NCI-H524 (cell line): ENCODE measurements at places on chromosomes 3 and 15.
A peak's percentile ranks its signal among the peaks of the same experiment; 100 is the strongest.

DNA sequence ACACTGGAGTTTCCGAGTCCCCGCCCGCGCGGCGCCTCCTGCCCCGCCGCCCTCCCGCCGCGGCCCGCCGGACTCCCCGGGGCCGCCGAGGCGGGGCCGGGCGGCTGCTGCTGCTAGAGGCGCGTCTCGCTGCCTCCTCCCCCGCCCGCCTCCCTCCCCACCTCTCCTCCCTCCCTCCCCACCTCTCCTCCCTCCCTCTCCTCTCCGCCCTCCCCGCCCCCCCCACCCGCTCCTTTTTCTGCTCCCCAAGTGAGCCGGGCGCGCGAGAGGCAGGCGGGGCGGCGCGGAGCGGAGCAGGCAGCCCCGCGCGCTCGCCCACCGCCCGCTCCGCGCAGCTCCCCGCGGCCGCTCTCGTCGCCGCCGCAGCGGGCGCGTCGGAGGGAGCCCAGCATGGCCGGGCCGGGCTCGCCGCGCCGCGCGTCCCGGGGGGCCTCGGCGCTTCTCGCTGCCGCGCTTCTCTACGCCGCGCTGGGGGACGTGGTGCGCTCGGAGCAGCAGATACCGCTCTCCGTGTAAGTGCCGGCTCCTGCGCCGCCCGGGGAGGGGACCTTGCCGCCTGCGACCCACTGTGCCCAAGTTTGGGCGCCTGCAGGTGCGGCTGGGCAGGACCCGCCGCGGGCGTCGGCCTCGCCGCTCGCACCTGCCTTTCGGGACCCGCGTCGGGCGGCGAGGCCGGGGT, at the start of gene CACNA2D3:
Gene CACNA2D3 (plus strand): TSS at position 229 of the 679 bp plus-strand sequence.
- DNase-seq, result no peak

- no peak for DNase-seq
Observed at GRCh38 chr3:129611812-129612533, 5.5 kb upstream of the PLXND1 start.

DNA sequence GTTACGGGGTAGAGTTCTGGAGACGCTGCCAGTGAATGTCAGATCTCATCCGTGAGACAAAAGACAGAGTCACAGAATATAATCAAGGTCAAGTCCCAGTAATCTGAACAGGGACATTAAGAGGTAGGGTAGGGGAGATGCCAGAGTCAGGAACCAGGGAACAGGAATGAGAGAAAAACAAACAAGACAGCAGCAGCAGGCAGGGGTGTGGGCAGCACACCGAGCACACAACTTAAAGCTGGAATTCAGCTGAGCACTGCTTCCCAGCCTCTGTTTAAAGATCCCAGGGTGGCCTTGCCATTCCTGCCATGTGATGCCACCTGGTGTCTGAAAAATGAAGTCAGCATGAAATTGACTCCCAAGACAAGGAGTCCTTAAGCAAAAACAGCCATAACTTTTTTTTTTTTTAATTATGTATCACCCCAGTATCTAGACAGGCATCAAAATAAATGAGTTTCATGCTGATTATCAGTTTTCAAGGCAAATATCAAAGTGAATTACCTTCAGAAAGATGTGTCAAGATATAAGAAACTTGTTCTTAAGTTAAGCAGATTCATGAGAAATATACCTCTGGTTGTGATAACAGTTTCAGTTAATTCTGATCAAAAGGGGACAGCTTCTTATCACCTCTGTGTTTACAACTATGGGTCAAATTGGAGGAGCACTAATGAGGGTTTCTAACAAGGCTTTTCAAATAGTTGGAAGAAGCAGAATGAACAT, 203.7 kb downstream of the SLC9A9 start:
- peak; percentile 70 for DNase-seq

GRCh38 chr15:69731581-69731980, 279.0 kb downstream of the RPLP1 start:
- DNase-seq, result no peak

DNA sequence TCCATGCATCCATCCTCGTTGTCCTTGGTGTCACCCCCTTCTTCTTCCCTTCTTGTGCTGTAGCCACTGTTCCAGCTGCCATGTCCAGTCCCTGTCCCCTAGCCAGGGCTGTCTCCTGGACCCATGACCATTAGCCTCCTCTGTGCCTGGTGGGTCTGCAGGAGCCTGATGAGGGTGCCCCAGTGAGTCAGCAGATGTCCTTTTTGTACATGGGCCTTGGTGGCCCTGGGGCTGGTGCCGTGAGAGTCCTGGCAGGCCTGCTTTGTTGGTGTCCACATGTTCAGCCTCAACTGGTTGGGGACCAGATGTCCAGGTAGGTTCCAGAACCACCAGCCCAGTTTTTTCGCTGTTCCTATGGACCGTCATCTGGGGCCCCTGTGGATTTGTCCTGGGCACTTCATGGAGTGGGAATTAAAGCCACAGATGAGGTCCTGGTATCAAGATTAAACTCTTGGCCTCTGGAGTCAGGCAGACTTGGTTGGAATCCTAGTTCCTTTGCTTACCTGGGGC, 66.1 kb downstream of the FBLN2 start:
- DNase-seq, result no peak

GRCh38 chr3:101643861-101644613, 32.9 kb downstream of the ZBTB11 start:
- DNase-seq, result no peak

- no peak for DNase-seq
Observed at GRCh38 chr3:39972508-39972907, 163.1 kb downstream of the MYRIP start.

- DNase-seq, result no peak
Observed at GRCh38 chr15:79680720-79681119, 216.1 kb downstream of the MTHFS start.

- DNase-seq, result no peak
Observed at GRCh38 chr15:67741308-67741707, 84.0 kb upstream of the SKOR1 start.

DNA sequence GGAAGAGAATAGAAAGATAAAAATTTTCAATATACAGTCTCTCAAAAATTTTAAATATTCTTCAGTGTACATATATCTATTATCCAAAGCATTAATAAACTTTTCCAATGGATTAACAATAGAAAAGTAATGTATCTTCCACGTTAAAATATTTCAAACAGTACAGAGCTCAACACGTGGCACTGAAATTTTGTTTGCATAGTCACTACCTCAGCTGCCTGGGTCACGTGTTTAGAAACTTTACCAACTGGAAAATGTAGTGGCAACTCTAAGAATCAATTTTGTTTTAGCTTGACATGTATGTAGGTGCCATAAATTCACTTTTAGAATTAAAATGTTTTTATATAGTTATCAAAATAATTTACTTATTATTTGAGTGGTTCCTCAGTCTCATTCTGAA, 85.3 kb downstream of the CNTN3 start:
- DNase-seq, result no peak

GRCh38 chr3:45547764-45548680, 46.5 kb upstream of the LIMD1 start:
- peak; percentile 22 for DNase-seq

DNA sequence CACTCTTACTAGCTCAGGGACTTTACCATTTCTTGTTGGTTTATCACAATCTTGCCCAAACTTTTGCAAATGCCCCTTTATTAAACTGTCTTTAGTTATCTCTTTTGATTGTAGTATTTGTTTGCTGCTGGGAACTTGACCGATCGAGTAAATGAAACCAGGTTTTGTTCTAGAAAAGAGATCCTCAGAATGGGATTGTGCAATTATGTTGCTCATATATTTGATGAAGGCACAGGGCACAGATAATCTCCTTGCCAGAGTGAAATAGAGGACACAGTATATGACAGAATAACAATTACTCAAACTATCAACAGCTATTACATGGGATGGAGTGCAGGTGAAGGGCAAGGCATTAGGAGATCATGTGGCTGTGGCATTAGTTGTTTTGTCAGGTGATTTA, 216.6 kb upstream of the RASGRP1 start:
- no peak for DNase-seq

- no peak for DNase-seq
Observed at GRCh38 chr15:92071045-92071634, 217.6 kb downstream of the SLCO3A1 start.

DNA sequence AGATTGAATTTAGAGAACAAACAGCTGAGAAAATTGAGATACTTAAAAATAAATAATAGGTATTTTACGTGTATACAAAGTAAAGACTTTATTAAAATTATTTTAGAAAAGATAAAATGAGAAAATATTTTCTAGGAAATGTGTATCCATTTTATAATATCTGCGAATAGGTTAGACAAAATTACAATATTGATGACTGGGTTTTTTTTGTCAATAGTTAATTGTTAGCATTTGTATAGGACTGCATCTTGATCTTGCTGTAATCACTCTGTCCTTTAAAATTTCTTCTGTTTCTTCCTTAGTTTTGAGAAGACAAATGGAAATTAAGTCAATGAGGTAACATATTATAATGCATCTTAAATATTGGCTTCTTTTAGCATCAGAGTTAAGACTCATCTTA, 50.3 kb downstream of the MEF2A start:
- DNase-seq, result no peak

DNA sequence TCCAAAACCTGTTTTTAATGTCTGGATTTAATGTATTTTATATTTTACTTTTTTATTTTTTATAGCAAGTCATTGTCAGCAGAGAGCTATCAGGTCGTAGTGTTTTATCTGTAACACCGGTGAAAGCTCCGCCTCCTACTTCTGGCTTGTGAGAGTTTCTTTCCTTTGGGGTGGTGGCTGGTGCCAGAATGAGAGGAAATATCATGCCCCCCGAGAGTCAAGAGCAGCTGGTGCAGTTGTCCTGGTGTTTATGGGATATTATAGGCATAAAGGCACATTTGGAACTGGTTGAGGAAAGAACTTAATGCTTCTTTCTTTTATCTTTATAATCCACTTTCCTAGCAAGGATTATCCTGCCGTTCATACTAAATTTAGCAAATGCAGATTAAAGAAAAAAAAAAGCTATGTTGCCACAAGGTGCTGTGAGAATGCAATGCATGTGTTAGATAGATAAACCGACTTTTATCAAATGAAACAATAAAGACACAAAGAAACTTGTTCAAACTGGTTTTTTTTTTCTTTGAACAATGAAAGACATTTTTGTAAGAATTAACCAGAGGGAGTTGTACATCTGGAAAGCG, 260.1 kb upstream of the PLSCR5 start:
- peak; percentile 97 for DNase-seq

- no peak for DNase-seq
Observed at GRCh38 chr15:96882121-96882772, 551.7 kb downstream of the NR2F2 start.

GRCh38 chr15:56042982-56043980, 49.9 kb upstream of the NEDD4 start:
- no peak for DNase-seq

- DNase-seq, result no peak
Observed at GRCh38 chr15:45732662-45733061, 97.8 kb downstream of the SQOR start.

GRCh38 chr3:105866656-105867653, 1.9 kb downstream of the CBLB start:
- no peak for DNase-seq

DNA sequence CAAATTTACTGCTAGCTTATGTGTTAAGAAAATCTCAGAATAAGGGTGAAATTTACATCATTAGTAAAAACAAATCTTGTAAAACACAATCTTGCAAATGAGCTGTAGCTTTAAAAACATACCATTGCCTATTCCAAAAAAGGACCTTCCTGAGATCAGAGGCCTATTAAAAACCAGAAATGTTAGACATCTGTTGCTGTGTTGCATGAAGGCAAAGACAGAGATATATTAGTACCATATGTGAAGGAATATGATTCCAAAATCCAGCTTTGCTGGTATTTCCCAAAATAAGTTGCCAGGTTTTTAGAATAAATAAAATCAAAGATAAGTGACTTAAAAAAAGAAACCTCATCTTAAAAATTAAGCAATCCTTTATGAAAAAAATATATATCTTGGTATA, 504.1 kb upstream of the CDIN1 start:
- DNase-seq, result no peak

GRCh38 chr3:115725800-115726199, 102.5 kb downstream of the GAP43 start:
- DNase-seq, result no peak

GRCh38 chr3:106946866-106947265, 430.4 kb upstream of the CCDC54 start:
- DNase-seq, result no peak

DNA sequence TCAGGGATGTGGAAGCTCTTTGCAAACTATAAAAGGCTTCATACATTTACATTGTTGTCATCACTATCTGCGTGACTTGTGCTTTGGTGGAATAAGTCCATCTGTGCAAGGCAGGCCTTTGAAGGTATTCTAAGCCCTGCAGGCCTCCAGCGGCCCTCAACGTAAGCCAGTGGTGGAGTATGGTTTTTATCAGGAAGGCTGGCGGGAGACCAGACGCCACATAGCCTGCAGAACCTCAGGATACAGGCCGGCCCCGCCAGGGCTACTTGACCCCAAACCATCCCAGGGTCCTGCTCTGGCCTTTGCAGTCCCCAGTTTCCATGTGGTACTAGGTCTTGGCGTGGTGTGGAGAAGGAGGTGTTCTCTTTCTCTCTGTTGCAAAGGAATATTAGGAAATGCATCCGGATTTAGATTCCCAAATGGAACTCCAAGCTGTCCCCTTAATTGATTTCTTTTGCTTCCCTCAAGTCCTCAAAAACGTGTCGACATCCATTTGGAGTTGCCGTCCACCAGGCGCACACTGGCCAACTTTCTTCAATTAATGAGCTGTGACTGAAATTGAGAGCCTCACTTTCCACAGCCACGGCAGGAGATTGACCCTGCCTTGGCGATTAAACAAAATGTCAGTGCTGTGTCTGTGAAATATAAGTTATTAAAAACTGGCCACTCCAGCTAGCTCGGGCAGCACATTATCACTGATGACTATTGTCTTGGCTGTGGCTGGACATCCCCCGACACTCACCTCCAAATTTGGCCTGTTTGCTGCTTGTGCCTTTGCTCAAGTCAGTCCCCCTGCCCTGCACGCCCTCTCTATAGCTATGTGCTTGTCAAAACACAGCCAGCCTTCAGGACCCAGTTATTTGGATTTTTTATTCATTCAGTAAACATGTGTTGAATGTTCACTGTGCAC, 239.8 kb upstream of the TLE3 start:
- no peak for DNase-seq

DNA sequence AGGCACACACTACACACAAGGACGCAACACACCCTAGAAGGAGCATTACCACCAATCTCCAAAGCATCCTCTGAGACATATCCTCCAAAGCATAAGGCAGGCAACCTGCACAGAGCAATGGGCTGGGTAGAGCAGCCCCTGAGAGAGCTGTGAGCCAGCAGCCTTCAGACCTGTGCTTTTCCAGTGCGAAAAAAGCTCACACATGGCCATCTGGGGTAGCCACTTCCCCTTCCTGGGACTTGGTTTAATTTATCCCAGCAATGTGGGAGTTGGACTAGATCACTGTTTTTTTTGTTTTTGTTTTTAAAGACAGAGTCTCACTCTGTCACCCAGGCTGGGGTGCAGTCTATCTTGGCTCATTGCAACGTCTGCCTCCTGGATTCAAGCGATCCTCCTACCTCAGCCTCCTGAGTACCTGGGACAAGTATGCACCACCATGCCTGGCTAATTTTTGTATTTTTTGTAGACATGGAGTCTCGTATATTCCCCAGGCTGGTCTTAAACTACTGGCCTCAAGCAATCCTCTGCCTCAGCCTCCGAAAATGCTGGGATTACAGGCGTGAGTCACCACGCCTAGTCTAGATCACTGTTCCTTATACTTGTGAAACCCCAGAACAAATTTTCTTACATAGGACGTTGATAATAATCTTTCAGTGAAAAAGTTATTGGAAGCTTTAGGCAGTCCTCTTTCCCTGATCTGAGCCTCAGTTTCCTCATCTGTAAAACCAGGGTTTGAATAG, 18.9 kb downstream of the PTPN23 start:
- DNase-seq, result no peak
